ENCODE measurements at places on chromosomes 12 and 14.

DNA sequence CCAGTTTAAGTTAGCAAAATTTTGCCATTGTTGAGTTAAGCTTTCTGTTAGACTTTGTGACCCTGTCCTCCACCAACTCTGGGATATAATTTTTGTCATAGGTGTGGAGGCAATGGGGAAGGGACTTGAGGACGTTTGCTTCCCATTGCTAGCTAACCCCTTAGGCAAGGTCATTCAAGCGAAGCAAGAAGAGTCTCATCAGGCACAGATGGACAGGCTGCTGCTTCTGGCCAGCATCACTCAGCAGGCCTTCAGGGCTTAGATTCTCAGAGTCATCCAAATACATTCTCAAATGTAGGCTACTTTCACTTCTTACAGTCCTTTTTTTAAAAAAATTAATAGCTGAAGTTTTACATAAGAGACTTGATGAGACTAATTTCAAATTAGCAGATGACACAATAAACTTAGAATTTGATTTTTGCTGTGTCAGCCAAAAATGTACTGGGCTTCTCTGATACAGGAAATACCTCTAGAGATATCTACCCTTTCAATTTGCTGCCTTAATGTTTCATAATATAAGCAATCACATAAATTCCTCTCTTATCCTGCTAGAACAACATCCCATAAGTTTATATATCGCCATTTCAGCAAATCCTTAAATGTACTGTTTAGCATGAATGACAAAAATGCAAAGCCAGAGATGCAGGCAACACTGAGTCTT, 875.2 kb downstream of the FLRT2 start:
- no peak for DNase-seq

GRCh38 chr12:65948320-65949008, 124.2 kb downstream of the HMGA2 start:
- no peak for DNase-seq

DNA sequence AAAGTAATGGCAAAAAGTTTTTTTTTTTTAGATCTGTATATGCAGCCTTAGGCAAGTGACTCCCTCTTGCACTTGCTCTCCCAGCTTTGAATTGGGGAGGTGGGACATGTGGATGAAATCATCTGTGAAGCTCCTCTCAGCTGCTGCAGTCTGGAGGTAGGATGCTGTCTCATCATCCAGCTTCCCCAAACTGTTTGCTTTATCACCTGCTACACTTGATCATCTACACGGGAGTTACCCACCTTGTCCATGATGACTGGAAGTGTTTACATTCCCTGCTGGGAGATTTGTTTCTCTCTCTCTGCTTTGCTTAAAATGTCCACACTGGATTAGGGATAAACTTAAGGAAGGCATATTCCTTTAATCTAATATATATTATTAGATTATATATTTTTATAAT, 8.5 kb upstream of the FGF23 start:
- DNase-seq = no peak

DNA sequence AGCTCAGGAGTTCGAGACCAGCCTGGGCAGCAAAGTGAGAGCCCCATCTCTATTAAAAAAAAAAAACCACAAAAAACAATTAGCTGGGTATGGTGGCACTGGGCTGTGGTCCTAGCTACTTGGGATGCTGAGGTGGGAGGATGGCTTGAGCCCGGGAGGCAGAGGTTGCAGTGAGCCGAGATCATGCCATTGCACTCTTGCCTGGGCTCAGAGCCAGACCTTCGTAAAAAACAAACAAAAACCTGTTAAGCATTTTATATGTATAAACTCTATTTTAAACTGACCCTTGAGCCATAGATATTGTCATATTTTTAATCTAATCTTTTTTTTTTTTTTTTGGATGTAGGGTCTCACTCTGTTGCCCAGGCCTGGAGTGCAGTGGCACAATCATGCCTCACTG, 35.7 kb downstream of the DNM1L start:
- no peak for DNase-seq

- no peak for DNase-seq
Measured at GRCh38 chr12:40946612-40947194, 241.4 kb upstream of the PDZRN4 start.

- DNase-seq = no peak
Measured at GRCh38 chr14:68569970-68570409, 222.9 kb downstream of the ZFP36L1 start.
